Suprapubic skin (tissue), 4 donors: ENCODE measurements at places on chromosomes 11 and 22.
A peak's percentile ranks its signal among the peaks of the same experiment; 100 is the strongest.

DNA sequence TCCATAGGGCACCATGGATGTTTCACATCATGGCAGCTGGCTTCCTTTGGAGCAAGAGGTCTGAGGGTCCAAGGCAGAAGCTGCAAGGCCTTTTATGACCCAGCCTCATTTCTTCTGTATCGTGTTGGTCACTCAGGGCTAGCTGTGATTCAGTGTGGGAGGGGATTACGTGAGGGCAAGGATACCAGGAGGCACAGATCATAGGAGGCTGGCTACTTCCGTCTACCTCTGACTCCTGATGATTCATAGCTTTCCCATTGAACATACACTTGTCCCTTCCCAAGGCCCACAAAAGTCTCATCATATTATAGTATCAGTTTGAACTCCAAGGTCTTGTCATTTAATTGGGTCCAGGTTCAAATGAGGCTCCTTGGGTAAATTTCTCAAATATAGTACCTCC is 135.3 kb upstream of the ZBED5 start:
- no peak for DNase-seq
- H3K27ac ChIP-seq = no peak overlapping the region
- no peak overlapping the region for H3K4me3 ChIP-seq
- H3K36me3 ChIP-seq = no peaks in the 10 kb centered on the region
- H3K27me3 ChIP-seq = no peaks in the 10 kb centered on the region
- H3K4me1 ChIP-seq = no peaks in the 10 kb centered on the region

DNA sequence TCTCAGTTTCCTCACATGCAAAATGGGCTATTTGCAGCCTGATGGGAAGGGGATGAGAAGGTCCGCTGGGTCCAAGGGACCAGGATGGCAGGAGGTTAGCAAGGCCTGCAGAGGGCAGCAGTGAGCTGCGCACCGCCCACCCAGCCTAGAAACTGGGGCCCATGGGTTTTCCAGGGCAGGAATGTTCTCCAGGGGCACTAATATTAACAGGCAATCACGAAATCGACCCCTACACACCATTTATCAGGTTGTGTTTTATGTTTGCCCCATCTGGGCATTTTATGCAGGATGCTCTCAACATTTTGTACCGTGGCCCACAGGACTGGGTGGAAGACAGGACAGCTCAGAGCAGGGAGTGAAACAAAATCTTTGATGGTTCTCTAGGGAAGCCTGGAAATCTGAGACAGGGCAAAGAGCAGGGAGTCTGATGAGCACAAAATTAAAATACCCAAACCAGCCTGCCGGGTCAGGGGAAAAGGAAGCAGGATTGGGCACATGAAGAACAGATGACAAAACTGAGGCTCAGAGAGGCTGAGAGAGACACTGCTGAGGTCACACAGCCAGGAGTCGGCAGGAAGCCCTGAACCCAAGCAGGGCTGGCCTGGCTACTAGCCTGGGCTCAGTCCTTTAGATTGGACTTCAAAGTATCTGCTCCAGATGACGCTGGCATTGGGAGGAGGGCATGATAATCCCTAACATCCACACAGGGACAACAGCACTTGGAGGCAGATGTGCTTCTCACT is 1.6 kb upstream of the BCR start:
- no peaks in the 10 kb centered on the region for H3K36me3 ChIP-seq
- peak overlapping the region; percentile 9 for H3K27ac ChIP-seq

GRCh38 chr11:367956-368413 is 1.3 kb upstream of the B4GALNT4 start:
- H3K4me1 ChIP-seq = peaks cover 29% of the 10 kb centered on the region
- peaks cover 56% of the 10 kb centered on the region for H3K27me3 ChIP-seq
- no peaks in the 10 kb centered on the region for H3K36me3 ChIP-seq
- DNase-seq = no peak

GRCh38 chr11:36367806-36368680 is 72.0 kb downstream of the PRR5L start:
- no peaks in the 10 kb centered on the region for H3K4me1 ChIP-seq
- H3K4me3 ChIP-seq = no peak overlapping the region

DNA sequence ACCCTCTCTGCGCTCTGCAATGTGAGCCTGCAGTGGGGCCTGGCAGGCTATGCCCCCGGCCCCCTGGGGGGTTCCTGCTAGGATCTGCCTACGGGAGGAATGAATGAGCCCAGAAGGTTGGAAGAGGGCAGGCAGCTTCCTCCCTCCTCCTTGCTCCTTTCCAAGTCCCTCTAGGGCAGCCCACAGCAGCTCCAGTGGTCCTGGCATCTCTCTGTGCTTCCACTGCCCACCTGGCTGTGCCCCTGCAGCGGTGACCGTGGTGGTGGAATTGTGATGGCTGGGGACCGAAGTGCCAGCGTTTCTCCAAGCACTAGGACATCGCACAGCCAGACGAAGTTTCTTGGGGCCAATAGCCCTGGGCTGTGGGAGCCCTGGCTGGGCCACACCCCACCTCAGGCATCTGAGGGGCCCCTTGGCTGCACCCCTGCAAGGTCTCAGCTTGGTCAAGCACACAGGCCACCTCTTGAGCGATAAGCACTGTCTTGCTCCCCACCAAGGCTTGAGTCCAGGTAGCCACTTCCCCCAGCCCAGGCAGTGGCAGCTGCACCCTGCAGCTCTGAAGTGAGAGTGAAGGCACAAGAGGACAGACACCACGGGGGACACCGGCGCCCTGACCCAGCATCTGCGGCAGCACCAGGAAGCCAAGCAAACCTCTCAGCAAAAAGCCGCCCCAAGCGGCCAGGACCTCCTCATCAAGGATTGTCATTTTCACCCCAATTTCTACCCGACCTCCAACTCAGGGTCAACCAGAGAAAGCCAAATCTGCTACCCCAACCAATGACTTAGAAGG is 346.3 kb downstream of the CTTN start:
- H3K27me3 ChIP-seq = peaks cover 49% of the 10 kb centered on the region
- no peak overlapping the region for H3K4me3 ChIP-seq
- DNase-seq = no peak
- H3K27ac ChIP-seq = no peak overlapping the region
- no peaks in the 10 kb centered on the region for H3K36me3 ChIP-seq
- H3K4me1 ChIP-seq = no peaks in the 10 kb centered on the region

DNA sequence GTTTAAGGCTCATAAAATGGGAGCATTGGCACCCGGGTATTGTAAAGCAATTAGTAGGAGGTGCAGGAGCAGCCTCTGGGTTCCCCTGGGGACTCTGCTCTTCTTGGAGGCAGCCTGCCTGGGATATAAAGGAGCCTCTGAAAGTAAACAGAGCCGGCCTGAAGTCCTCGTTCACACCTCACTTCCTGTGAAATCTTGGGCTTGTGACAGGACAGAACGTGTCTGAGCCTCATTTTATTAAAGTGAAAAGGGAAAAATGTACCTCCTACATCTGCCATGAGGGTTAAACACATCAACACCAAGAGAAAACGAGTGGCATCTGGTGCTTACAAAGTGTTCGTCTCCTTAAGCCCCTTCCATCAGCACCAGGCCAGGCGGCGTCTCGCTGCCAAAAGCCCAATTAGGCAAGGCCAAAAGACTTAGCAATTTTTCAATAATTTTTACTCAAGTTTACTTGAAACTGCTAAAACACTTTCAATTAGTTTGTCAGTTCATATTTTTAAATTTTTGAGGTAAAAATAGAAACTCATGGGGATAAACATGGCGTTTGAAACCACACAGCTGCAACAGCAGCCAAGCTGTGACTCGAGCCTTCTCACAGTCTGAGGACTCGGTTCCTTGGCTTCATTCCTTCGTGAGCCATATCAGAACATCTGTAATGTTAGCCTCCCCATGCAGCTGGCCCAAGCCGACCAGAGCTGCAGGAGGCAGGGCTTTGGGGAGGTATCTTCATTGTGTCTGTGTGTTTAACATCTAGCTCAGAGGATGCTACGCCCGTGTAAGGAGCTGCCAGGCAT is 33.6 kb downstream of the MAP6 start:
- H3K4me1 ChIP-seq = peaks cover 10% of the 10 kb centered on the region
- H3K27me3 ChIP-seq = no peaks in the 10 kb centered on the region
- DNase-seq = no peak
- H3K4me3 ChIP-seq = no peak overlapping the region

DNA sequence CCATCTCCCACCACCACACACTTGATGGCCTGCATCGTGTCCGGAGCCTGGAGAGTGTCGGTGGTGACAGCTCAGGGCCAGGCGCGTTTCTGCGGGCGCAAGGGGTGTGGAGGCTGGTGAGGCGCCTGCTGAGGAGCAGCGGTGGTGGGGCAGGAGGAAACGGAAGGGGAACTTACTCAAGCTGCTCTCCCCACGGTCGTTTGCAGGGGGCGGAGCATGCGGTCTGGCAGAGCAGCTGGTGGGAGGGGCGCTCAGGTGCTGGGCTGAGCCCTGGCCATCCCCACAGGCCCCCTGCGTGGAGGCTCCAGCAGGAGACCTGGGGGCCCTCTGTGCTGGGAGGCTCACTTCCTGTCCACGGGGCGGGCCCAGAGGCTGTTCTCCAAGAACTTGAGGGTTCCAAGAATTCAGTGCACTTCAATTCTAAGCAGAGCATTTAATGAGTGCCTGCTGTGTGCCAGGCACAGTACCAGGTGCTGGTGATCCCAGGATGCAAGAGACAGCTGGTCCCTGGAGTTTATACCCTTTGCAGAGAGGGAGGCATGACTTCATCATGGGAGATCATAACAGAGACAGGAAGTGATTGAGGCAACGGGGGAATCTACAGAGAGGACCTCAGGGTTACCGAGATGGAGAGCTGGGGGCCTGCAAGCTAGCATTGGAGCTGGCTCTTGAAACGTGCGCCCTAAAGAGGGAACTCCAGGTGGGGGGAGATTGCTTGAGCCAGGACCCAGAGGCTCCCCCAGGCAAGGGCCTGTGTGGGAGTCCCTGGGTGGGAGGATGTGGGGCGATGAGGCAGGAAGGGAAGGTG is at the start of gene RAC2:
Gene RAC2 (minus strand): TSS at position 156 of the 808 bp plus-strand sequence. CDS start 121 bp downstream, at position 35.
- peak within 1 kb of the TSS; percentile 40 for H3K4me3 ChIP-seq
- H3K27me3 ChIP-seq = peaks cover 57% of the 10 kb centered on the region
- H3K27ac ChIP-seq = no peak within 1 kb of the TSS

- no peak overlapping the region for H3K27ac ChIP-seq
- no peak for DNase-seq
- no peaks in the 10 kb centered on the region for H3K36me3 ChIP-seq
- H3K27me3 ChIP-seq = peaks cover 64% of the 10 kb centered on the region
Measured at GRCh38 chr11:118156531-118157185, 4.0 kb upstream of the SCN4B start.

DNA sequence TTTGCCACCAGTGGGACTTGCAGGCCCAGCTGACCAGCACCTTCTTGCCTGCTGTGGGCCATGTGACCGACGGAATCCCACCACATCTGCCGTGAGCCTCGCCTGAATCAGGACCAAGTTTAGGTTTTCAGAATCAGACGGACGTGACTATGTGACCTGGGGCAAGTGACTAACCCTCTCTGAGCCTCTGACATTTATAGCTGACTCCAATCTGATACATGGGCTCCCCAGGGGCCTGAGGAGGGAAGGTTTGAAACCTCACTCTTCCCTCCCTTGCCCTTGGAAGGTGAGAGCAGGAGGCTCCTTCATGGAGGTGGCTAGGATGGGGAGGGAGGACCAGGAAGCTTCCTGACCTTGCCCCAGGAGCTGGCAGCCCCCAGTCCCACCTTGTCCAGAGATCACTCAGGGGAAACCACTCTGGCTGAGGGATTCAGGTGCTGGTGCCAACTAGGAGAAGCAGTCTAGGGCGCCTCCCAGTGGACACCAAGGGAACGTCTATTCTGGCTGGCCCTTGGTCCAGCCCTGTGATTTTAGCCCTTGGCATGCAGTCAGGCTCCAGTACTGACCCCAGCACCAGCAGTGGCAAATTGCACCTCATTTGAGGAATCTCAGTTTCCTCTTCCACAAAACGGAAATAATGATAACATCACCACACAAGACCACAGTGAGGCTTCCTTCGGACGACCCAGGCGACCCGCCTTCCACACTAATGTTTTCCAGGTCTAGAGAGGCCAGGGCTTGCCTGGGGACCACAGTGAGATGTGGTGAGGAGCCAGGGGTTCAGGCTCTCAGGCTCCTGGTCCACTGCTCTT is 47.2 kb upstream of the SYT7 start:
- H3K4me1 ChIP-seq = peaks cover 23% of the 10 kb centered on the region
- no peaks in the 10 kb centered on the region for H3K36me3 ChIP-seq

DNA sequence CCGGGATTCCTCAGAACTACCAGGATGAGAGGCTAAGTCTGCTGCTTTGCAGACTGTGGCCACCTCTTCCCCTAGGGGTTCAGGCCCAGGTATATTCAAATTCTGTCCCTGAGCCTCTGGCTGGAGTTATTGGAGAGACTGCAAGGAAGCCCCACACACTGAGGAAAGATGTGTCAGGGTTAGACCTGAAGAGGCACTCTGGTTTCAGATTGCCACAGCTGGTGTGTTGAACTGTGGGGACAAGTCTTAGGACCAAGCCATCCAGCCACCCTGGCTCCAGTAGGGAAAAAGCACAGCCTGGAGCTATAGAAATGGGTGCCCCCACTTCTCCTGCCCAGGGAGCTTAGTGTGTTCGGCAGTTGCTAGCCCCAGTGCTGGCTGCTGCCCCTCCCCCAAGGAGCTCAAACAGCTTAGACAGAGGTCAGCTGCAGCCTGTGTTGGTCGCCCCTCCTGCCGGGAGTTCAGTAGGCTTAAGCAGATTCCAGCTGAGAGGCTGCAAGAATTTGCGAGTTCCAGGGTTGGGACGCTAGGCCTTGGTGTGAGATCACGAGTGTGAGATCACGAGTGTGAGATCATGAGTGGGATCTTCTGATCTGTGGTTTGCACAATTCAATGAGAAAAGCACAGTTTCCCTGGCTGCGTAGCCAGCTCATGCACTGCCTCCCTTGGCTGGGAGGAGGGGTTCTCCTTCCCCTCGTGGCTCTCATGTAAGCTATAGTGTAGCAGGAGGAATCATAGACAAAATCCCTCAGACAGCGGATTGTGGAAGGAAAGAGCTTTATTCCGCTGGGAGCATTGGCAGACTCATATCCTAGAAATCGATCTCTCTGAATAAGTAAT is 552.1 kb upstream of the CHORDC1 start:
- H3K4me1 ChIP-seq = no peaks in the 10 kb centered on the region
- no peaks in the 10 kb centered on the region for H3K27me3 ChIP-seq
- DNase-seq = no peak
- no peak overlapping the region for H3K27ac ChIP-seq

DNA sequence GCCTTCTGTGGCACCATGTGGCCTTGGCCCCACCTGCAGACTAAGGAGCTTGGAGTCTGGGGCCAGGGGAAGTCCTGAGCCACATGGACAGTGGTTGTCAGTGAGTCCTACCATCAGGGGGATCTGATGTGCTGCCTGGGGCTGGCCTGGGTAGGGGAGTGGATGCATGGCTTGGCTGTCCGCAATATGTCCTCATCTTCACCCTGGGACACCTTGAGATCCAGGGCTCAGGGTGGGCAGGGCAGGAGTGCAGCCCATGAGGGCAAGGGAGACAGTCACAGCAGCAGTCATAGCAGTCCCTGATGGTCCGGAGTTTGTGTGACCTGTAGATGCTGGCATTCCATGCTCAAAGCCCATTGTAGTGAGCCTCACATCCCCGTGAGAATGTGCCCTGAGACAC is 256.8 kb upstream of the B3GAT1 start:
- H3K27me3 ChIP-seq = peaks cover 29% of the 10 kb centered on the region
- H3K36me3 ChIP-seq = no peaks in the 10 kb centered on the region
- H3K4me1 ChIP-seq = no peaks in the 10 kb centered on the region
- DNase-seq = no peak
